ENCODE measurements at places on chromosomes 7 and 10.

DNA sequence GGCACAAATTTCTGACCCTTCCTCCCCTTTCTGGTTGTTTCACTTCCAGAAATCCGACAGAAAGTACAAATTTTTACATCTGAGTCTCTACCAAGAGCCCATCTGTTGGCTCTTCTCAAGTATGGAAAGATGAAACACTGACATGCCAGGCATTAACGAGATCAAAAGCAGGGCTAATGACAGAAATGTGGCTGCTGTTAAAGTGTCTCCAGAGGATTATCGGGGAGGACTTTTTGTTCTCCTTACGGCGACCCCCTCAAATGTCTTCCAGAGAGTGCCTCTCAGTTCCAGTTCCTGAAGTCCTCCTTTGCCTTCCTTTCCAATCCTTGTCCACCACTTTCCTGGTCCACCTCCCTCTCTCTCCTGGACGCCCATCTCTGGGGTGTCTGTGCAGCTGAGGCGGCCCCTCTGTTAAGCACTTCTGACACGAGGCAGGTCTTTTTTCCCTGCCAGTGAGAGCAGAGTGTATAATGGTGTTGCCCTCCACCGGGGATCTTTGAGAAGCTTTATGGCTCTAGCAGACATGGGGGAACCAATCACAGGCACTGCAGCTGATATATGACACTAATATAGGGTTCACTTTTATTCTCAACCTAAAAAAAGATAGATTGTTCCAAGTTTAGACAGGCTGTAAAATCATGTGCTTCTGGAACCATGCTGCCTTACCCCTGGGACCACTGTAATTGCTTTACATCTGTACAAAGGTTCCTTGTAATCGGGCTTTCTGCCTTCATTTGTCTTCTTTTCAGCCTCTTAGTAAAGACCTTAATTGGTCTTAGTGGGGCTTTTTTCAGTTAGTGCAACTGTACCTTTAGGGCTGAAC lies 757.1 kb downstream of the AUTS2 start:
- DNase-seq = no peak

DNA sequence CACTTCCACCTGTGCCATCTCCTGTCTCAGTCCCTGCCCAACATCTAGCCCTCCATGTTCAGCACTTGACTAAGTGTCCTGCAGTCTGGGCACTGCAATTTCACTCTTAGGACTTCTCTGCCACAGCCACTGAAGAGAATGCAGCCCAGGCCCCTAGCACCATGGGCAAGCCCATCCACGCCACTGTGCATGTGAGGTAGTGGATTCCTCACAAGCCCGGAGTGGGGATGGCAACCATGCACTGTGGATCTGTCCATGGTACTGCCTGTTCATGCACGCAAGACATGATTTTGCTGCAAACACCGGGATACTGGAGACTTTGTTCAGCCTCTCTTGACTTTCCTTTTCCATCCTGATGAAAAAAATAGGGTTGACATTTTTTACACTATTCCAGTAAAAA lies 12.3 kb downstream of the DDC start:
- DNase-seq = no peak

GRCh38 chr10:70699659-70700174 lies 27.4 kb downstream of the ADAMTS14 start:
- no peak for DNase-seq

- no peak for DNase-seq
These were observed 249.1 kb downstream of the DNAJB9 start for GRCh38 chr7:108818742-108819141.

DNA sequence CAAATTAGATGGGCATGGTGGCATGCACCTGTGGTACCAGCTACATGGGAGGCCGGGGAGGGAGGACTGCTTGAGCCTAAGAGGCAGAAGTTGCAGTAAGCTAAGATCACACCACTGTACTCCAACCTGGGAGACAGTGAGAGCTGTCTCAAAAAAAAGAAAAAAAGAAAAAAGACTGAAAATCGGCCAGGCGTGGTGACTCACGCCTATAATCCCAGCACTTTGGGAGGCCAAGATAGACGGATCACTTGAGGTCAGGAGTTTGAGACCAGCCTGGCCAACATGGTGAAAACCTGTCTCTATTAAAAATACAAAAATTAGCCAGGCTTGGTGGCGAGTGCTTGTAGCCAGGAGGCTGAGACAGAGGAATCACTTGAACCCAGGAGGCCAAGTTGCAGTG lies 11.9 kb downstream of the RNF216 start:
- DNase-seq = no peak

- DNase-seq = no peak
These were observed 173.5 kb downstream of the CUX1 start for GRCh38 chr7:101990811-101991418.

DNA sequence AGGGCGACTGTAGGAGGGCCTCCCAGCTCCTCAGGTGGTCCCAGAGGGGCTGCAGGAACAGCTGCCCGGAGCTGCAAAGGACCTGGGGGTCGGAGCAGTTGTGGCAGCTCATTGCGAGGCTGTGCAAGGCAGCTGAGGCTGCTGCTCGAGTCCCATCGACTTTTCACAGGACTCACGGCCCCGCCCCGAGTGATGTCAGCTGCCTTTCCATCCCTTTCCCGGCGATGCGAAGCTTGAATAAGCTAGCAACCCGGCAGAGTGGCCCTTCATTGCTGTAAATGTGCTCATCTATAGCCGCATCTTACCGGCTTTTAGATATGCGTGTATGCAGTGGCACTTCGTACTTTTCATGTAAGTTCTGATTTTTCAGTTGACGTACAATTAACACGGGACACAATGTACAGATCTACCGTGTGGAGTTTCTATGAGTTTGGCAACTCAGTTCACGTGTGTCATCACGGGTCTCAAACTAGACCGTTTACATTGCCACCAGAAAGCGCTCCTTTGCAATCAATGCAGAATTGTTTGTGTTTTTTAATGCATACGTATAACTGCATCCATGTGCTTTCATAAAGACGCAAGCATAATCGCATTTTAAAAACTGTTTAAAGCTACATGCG lies at the start of gene CH25H:
TSS of gene CH25H (minus strand) at position 137 of the 620 bp plus-strand sequence. CDS start at position 112, 25 bp downstream.
- DNase-seq = no peak

GRCh38 chr10:31975157-31975765 lies 46.6 kb upstream of the ARHGAP12 start:
- DNase-seq = no peak

- DNase-seq = no peak
These were observed 119.5 kb downstream of the SEC23IP start for GRCh38 chr10:120012131-120012400.

- no peak for DNase-seq
These were observed 79.2 kb downstream of the CCDC3 start for GRCh38 chr10:12922117-12922900.

GRCh38 chr7:134948246-134948645 lies 38.1 kb upstream of the AGBL3 start:
- no peak for DNase-seq

DNA sequence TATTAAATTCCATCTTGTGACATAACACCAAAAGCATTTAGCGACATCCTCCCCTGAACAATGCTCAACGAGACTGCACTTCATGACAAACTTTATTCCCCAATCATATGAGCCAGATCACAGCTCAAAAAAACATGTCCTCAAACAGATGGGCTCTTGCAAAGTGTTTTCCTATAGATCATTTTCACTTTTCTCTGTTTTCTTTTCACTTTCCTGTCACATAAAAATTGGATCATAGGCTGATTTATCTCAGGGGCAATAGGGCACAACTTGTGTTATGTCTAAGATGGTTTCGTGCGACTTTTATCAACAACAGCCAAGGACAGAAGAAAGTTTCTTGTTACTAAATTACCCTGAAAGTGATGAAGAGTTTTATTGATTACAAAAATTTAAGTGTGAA lies 206.1 kb downstream of the WDR11 start:
- DNase-seq = no peak

GRCh38 chr7:143318661-143319060 lies 2.8 kb downstream of the CLCN1 start:
- no peak for DNase-seq

DNA sequence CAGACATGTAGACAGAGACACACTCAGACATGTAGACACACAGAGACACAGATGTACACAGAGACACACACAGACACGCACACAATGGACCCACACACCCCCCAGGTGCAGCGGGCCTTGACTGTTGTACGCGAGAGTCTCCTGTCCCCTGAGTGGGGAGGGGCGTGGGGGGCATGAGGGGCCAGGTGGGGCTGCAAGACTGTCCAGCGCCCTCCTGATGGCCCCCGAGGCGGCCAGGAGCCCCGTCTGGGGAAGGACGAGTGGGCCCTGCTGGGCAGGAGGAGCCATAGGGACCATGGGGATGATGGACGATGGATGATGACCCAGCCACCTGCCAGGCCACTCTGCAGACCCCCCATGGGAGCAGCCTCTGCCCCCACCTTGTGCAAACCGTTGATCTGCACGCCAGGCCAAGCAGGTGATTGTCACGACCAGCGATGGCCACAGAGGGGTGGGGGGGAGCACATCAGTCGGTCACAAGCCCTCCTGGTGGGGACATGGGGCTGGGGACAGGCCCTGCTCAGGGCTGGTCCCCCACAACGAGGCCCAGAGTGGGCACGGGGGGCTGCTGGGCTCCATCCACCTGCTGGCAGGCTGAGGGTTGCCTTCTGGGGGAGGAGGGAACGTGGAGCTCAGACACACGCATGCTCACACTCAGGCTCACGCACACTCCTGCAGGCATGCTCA lies 11.6 kb downstream of the VENTX start:
- DNase-seq = no peak

- no peak for DNase-seq
These were observed 32.9 kb downstream of the ENTPD1 start for GRCh38 chr10:95788830-95789229.

DNA sequence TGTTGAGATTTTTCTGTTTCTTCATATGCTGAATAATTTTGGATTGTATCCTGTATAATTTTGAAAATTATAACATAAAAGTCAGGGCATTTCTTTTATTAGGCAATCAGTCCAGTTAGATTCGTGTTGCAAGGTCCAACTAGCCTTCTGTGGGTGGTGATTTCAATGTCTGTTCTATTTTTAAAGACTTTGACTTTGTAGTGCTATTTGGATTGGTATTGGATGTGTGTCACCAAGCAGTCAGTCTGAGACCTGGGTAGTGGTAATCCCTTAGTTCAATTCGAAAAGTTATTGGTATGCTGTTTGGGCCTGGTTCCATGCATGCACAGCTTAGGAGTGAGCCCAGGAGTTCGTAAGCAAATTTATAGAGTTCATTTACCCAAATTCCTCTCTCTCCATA lies 82.2 kb downstream of the EPDR1 start:
- no peak for DNase-seq

DNA sequence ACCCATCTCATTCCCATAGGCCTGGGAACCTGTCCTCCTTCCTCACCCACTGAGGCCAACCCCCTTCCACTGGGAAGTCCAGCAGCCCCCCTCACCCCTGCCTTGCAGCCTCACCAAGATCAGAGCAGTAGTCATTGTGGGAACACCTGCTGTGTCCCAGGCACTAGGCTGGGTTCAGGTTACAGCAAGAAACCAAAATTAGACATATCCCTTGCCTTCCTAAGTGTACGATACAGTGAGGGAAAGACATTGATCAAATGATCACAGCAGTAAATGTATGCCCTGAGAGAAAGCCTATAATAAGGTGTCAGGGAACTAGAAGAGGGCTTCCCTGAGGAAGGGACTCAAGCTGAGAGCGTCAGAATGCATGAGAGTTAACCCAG lies 17.0 kb upstream of the C10orf105 start:
- no peak for DNase-seq

Measured in epithelial cell of proximal tubule (primary cell).